ENCODE measurements at places on chromosomes 5 and 9.

DNA sequence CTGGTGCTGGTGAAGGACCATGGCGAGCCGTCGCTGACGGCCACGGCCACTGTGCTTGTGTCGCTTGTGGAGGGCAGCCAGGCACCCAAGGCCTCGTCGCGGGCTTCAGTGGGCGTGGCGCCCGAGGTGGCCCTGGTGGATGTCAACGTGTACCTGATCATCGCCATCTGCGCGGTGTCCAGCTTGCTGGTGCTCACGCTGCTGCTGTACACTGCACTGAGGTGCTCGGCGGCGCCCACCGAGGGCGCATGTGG lies 2.2 kb downstream of the PCDHA10 start:
- DNase-seq = no peak

- DNase-seq = no peak
These were observed 51.2 kb upstream of the ZNF608 start for GRCh38 chr5:124797665-124798087.

- no peak for DNase-seq
These were observed 152.0 kb downstream of the DOCK8 start for GRCh38 chr9:366620-367019.

DNA sequence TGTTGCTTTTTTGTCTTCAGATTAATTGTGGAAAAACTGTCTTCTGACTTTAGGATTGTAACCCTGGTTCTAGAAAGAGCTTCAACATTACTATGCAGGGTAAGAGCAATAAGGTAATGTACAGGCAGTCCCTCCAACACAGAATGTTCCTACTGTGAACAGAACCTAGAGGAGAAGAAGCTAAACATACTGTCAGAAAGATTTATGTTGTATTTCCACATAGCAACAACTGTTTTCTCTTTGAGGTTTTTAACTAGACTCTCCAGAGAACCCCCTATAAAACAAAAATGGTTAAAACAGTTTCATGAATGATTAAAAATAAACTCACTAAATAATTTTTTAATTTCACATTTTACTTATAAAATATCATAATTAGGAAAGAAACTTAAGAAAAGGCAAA lies 64.3 kb upstream of the NAA35 start:
- peak; percentile 26 for DNase-seq

- DNase-seq = no peak
These were observed 17.6 kb downstream of the DENND1A start for GRCh38 chr9:123912167-123912897.

DNA sequence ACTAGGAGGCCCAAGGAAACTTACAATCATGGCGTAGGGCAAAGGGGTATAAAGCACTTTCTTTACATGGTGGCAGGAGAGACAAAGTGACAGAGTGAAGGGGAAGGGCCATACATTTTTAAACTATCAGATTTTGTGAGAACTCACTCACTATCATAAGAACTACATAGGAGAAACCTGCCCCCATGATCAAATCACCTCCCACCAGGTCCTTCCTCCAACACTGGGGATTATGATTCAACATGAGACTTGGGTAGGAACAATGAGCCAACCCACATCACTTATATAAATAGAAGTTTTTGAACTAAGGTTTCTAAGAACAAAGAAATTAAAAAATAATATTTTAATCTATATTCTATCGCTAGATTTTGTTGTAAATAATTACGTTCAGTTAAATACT lies 460.3 kb upstream of the TYRP1 start:
- no peak for DNase-seq

- peak; percentile 49 for DNase-seq
These were observed 910 bp downstream of the TRIM14 start for GRCh38 chr9:98117984-98118639.

DNA sequence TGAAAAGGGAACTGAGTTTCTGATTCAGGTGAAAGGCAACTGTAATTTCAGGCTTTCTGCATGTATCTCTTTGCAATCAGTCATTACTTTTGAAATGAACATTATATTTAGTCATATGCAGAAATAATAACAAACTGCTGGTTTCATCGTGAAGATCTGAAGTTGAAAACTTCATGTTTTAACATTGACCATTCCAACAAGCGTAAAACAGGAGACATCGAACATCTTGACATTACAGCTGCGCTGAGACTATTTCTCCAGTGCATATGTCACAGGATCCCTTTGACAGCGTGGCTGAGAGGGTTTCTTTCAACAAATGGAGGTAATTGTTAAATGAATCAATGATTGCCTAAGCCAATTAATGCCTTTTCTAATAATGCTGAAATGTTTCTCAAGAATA lies 38.2 kb upstream of the ZSWIM6 start:
- no peak for DNase-seq

GRCh38 chr5:124259017-124259416 lies 487.4 kb downstream of the ZNF608 start:
- DNase-seq = no peak

DNA sequence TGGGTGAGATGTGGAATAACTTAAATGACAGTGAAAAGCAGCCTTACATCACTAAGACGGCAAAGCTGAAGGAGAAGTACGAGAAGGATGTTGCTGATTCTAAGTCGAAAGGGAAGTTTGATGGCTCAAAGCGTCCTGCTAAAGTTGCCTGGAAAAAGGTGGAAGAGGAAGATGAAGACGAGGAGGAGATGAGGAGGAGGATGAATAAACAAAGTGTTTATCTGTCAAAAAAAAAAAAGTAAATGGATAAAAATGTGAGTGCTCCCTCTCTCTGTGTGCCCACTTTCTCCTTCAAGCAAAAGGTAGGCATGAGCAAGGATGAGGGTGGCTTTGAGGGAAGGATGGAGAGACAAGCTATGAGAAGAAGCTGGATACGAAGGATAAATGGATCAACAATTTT lies 4.2 kb upstream of the CANX start:
- no peak for DNase-seq

DNA sequence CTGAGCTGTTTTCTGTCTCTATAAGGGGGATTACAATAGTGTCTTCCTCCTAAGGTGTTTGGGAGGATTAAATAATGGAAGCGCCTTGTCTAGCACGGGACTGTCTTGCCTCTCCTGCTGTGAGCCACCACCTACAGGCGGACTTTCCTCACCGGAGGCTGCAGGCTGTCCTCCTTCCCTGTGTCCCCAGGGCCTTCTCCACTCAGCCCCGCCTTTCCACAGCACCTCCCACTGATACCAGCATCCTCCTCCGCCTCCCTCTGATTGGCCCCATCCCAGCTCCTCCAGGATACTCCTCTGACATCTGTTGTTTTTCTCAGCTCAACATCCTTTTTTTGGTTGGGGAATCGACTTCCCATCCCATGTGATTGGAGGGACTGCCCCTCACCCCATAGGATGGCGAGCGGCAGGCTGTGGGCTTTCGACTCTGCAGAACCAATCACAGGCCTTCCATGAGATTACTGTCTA lies 851 bp upstream of the ZDHHC12 start:
- DNase-seq = peak; percentile 51

DNA sequence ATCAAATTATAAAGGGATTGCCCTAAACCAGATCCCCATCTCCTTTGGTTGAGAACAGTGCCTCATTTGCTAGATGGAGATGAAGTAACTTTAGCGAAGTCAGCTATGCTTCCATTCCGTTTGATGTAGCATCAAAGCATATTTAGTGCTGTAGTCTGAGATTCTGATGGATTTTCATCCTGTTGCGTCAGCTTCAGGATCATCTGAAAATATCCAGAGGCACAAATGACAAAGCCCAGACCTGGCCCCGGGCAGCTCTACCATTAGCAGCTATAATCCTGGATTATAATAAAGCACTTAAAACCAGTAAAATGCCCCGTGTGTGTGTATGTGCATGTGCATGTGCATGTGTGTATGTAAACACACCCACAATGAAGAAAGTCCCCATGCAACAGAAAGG lies 44.7 kb downstream of the ERAP1 start:
- DNase-seq = no peak

DNA sequence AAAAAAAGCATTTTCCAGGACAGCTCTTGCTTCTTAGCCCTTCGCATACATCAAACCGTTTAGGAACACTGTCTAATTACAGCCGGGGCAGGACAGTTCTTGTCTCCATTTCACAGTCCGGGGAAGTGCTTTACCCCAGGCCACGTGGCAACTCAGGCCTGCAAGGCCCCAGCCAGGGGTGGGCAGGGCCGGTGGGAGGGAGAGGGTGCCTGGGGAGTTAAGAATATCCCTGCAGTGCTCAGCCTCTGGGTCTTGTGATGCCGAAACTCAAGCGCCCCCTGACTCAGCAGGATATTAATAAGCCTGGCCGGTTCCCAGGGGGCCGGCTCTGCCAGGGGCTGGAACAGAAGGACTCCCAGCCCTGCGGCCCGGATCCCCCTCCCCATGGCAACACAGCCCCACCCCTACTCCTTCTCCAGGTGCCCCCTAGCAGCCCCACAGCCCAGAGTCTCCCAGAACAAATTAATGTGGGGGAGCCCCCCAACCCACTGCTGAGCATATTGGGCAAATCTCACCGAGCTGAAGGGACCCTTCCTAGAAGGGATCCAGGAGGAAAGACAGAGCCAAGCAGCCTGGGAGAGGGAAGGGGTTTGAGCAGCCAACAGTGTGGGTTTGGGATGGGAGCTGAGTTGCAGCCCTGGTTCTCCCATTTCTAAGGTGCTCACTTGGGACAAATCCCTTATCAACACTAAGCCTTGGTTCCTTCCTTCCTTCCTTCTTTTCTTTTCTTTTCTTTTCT lies 45.3 kb downstream of the PLPP7 start:
- no peak for DNase-seq

DNA sequence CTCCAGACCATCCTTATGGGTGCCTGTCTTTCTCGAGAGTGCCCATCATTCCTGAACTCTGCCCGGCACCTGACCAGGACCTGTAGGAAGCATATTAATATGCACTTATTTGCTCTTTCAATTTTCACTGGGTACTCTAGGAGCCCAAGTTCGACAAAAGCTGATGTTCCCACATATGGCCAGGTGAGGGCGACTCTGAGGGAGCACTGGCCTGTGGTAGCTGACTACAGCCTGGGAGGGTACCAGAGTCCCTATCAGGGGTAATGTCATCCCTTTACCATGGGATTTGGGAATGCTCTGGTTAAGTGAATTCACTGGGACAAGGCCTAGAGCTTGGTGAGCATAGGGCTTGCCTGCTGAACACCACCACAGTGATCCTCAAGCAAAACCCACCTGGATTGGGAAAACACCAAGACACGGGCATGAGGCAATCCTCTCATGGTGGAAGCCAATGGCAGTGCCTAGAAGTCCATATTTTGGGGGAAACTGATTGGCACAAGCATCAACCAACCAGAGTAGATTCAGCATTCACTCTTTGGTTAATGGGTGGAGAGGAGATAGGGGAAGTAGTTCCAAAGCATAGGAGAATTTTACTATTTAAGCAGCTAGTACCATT lies 112.2 kb downstream of the MTX3 start:
- peak; percentile 62 for DNase-seq

- no peak for DNase-seq
These were observed 11.5 kb upstream of the PPP2R2B start for GRCh38 chr5:146890066-146890465.

DNA sequence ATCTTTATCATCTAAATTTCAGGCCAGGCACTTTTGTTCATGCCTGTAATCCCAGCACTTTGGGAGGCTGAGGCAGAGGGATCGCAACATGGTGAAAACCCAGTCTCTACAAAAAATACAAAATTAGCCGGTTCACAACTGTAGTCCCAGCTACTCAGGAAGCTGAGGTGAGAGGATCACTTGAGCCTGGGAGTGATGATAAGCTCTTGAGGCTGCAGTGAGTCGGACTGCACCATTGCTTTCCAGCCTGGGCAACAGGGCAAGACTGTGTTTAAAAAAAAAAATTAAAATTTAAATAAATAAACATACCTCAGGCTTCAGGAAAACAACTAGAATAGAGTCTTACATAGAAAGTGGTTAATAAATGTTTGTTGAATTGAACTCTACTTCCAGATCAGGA lies 147.4 kb downstream of the AGTPBP1 start:
- no peak for DNase-seq

Measured in HEK293T (cell line).